T1000 (cell line): ENCODE measurements at places on chromosomes 7 and 10.

DNA sequence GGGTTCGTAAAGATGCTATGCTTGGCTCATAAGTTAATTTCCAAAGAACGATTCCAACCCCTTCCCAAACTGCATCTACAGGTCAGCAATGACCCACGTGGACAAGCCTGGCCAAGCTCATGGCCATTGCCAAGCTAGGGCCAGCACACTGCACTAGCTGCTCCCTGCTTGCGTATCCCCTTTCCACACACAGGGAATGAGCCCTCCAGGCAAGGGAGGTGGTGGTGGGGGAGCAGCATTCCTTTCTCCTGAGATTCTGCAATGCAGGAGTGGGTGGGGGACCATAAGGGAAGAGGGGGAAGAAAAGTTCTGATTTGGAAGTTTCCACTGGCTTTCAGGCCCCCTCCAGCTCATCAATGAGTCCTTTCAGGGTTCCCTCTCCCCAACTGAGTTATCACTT, 56.0 kb downstream of the SH3PXD2A start:
- no peak for DNase-seq

DNA sequence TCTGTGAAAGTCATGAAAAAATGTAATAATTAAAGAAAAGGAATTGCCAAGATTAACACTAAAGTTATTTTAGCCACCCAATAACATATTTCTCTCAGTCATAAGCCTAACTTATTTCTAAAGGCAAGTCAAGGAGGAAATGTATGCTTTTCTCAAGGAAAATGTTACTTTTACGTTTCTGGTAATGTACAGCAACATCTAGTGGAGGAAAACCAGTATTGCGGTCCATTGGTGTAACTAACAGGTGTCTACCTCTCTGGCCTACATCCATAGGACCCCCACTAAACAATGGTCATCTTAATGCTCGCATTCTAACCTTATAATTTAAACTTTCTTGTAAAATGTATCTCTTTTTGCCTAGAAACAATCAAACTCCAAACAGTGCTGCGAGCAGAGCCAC, 437.5 kb downstream of the KIF20B start:
- DNase-seq: no peak

DNA sequence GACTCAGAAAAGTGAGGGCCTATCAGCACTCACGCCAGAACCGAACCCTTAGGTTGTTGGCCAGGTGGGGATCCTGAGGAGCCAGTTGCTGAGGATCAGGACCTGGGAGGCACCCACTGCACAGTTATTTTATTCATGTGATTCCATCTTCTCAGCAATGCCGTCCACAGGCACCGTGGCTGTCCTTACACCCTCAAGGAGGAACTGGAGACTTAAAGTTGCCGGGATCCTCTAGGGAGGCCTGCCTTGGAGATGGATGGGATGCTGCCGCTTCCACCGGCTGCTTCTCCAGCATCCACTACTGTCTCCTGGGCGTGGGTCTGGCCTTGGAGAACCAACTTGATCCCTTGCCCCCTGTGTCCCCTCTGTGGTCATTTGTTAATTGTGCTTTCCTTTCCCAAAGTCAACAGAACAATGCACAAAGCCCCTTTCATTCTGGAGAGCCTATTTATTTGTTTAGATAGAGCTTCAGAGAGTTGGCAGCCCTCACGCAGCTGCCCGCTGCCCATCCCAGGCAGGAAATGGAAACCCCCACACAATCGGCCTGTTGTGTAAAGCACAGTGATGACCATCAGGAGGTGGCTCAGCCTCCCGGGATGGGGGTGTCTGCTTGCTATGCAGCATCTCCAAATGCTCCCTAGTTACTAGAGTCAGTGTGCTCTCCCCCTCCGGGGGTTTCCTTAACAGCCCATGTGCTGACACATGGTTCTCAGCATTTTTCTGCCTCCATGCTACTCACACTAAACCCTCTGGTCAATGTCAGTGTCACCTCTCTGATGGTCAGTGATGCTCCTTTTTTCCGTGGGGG, 52.9 kb upstream of the IGFBP3 start:
- DNase-seq: peak; percentile 32

GRCh38 chr10:116984202-116984990, 20.6 kb downstream of the SHTN1 start:
- no peak for DNase-seq

GRCh38 chr7:24457219-24457558, 116.1 kb upstream of the PALS2 start:
- DNase-seq: no peak

GRCh38 chr7:155043756-155044155, 26.4 kb upstream of the HTR5A start:
- DNase-seq: no peak

DNA sequence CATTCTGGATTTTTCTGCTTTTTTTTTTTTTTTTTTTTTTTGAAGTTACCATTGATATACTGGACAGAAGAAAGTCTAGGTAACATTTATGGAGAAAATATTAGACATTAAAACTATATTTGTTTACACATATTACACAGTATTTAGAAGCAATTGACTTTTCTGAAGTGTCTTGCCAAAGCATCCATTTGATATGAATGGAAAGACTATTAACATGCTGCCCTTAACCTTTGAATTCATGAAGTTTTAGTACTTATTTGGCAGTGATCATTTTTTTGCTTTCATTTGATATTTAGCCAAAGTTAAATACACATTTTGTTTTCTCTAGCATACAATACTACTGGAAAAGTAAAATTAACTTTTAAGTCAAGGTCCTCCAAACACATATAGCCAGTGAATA, 210.0 kb downstream of the SEMA3A start:
- no peak for DNase-seq

DNA sequence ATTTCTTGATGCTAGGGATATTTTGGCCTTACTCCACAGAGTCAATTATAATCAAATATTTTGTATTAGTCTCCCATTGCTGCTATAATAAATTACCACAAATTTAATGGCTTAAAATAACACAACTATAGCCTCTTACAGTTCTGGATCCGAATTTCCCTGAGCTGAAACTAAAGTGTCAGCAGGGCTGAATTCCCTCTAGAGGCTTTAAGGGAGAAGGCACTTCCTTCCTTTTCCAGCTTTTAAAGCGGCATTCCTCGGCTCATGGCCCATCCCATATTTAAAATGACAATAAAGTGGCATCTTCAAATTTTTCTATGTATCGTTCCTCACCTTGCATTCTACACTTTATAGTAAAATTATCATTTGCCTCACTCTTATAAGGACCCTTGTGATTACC, 421.4 kb upstream of the ZWINT start:
- DNase-seq: no peak

DNA sequence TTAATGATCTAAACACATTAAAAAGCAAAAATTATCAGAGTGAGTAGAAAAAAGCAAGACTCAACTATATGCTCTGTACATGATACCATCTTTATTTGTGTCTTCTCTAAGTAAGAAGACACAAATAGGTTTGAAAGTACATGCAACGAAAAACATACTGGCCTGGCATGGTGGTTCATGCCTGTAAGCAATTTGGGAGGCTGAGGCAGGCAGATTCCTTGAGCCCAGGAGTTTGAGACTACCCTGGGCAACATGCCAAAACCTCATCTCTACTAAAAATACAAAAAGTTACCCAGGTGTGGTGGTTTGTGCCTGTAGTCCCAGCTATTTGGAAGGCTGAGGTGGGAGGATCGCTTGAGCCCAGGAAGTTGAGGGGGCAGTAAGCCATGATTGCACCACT, 78.1 kb upstream of the TOMM7 start:
- DNase-seq: no peak

DNA sequence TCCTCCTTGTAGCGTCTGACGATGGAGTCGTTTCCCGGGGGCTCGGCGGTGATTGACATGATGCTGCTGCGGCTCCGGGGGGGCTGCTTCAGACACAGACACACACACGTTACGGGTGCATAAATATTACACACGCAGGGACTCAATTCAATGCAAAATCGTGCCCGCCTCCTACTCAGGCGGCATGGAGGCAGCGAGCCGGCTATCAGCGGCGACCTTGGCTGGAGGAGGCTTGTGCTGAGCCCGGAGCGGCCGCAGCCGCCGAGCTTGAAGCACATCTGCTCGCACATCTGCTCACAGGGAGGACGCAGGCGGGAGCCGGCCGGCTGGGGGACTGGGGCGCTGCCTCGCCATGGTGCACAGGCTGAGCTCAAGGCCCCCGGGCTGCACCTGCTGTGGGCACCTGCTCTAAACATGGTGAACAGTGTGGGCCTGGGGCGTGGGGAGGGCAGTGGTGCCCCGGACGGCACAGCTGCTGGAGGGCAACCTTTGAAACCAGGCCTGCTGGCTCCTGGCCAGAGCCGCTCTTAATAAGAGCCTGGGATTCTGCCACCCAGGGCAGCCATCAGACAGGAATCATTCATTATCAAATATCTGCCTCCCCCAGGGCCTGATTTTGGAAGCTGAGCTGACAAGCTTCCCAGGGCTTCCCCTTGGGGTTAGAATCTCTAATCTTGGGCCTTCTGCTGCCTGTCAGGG, 84.7 kb upstream of the GNA12 start:
- DNase-seq: no peak

- DNase-seq: no peak
Measured at GRCh38 chr10:130994191-130994590, 317.3 kb downstream of the TCERG1L start.

- no peak for DNase-seq
Measured at GRCh38 chr10:122733443-122733842, 33.8 kb upstream of the C10orf120 start.

- no peak for DNase-seq
Measured at GRCh38 chr7:157301610-157302120, 35.1 kb upstream of the DNAJB6 start.

DNA sequence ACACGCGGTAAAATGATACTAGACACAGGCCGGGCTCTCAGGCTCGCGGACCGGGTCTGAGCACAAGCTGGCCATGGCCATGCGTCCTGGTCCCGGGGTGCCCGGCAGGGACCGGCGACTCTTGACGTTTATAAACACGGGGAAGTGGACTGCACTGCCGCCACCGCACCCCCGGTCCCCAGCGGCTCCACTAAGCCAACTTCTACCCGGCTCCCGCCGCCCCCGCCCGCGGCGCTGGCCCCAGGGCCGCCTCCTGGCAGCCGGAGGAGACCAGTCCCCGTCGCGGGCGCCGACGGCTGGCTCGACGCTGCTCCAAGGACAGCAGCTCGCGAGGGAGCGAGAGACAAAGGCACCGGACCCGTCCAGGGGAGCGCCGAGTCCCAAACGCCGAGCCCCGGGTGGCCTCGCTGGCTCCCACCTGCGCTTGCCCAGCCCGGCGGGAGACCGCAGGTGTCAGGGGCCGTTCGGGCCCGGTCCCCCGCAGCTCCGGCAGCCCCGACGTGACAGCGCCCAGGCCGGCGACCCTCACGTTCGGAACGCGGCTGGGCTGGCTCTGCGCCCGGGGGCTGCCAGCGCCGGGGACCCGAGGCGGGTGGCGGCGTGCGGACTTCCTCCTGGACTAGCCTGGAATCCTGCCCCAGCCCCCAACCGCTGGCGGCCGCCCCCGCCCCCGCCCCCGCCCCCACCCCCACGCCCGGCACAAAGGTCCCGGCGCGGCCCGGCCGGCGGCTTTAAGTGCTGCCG, 517 bp downstream of the ITGB1 start:
- DNase-seq: peak; percentile 16

GRCh38 chr10:88792661-88793060, 9.9 kb upstream of the LIPM start:
- DNase-seq: peak; percentile 17

DNA sequence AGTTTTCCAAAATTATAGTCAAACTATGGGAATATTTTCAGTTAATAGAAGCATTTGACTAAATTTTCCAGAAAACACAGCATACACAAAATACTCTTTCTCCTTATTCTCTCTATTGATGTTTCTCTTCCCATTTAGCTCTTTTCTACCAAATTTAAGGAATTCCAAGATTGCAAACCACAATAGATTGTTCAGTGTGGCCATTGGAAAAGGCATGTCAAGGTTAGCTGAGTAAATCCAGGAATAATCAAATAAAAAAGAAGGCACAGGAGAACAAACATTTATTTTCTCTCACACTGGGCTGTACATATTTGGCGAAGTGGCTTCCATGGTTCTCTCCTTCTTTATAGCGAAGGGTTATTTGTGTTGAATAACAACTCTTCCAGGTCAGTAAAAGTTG, 117.3 kb downstream of the THSD7A start:
- DNase-seq: no peak

GRCh38 chr7:157740251-157740798, 403.5 kb downstream of the DNAJB6 start:
- DNase-seq: no peak

DNA sequence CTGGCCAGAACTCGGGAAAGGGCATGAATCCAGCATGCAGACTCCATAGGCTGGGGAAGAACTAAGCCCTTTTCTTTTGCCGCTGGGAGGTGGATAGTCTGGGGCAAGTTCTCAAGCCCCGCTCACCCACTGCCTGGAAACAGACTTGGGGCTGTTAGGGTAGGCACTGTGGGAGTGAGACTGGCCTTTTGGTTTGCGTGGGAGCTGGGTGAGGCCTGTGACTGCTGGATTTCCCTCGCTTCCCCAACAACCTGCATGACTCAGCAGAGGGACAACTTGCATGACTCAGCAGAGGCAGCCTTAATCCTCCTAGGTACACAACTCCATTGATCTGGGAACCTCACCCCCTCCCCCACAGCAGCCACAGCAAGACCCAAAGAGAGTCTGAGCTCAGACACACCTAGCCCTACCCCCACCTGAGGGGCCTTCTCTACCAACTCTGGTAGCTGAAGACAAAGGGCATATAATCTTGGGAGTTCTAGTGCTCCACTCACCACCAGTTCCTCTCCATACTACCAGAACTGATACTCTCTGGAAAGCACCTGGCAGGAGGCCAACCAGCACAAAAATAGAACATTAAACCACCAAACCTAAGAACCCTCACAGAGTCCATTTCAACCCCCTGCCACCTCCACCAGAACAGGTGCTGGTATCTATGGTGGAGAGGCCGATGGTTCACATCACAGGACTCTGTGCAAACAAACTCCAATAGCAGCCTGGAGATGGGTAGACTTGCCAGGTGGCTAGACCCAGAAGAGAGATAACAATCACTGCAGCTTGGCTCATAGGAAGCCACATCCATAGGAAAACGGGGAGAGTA, 81.4 kb upstream of the LAMB4 start:
- DNase-seq: peak; percentile 59

- DNase-seq: no peak
Measured at GRCh38 chr7:153245809-153246208, 486.3 kb downstream of the ACTR3B start.

- DNase-seq: no peak
Measured at GRCh38 chr10:98296524-98296923, 28.5 kb upstream of the LOXL4 start.

DNA sequence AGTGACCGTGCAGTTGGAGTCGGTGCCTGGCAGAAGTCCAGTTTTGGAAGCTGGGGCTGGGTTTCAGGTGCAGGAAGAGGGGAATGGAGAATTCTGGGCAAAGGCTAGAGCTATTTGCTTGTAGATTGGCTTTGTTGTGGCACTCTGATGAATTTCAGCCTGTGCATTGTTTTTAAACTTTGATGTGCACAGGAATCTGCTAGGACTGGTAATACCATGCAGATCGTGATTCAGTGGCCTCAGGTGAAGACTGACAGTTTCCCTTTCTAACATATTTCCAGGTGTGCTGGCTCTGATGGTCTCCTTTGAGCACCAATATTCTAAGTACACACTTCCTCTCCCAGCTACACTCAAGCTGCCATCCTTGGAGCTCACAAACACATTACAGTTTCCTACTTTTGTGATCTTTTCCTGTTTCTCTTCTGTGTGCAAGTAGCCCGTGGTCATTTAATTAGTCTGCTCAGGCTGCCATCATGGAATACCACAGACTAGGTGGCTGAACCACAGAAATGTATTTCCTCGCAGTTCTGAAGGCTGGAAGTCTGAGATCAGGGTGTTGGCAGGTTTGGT, 55.6 kb downstream of the NOC3L start:
- DNase-seq: no peak
